ENCODE measurements at places on chromosomes 7 and 10.

DNA sequence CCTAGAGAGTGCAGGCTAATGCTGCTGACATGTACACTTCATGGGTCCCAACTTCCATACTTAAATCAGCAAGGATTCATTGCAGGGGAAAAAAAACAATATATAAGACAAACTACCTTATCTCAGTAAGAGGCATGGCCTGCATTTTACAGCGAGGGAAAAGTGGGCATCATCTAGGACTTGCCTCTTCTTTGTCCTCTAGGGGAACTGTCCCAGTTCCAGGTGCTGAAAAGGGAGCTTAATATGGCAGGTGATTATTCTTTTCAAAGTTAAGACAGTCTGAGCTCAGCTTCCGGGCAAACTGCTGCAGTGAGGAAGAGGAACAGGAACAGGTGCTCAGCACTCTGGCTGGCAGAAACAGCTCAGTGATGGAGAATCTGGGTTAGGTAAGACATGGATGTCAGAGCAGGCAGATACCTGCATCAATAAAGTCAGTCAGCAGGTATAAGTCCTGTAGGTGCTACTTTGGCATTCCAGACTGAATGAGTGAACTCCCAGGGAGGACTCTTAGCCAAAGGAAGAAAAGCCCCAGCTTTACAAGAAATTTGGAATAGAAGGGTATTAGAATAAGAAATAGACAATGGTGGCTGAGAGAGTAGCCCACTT lies 147.2 kb downstream of the TMEM178B start:
- H3K4me1 ChIP-seq: no peaks in the 10 kb centered on the region
- no peak overlapping the region for H3K27ac ChIP-seq
- no peaks in the 10 kb centered on the region for H3K36me3 ChIP-seq
- DNase-seq: no peak
- H3K27me3 ChIP-seq: no peaks in the 10 kb centered on the region
- no peak overlapping the region for H3K4me3 ChIP-seq

DNA sequence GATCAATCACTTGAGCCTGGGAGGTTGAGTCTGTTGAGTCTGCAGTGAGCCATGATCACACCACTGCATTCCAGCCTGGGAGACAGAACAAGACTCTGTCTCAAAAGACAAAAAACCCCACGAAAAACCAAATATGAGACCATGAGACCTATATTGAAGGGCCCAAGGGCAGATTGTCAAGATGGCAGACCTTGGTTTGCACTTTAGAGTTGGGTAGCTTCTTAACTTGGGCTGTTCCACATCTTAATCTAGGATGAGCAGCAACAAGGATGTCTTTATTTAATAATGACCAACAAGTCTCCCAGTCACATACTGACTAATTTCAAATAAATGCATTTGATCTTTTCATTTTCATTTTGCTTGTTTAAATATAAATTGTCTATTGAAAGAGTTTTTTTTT lies 43.8 kb downstream of the KAT6B start:
- H3K4me1 ChIP-seq: peaks cover 5% of the 10 kb centered on the region
- no peaks in the 10 kb centered on the region for H3K27me3 ChIP-seq
- H3K27ac ChIP-seq: no peak overlapping the region
- no peak overlapping the region for H3K4me3 ChIP-seq

DNA sequence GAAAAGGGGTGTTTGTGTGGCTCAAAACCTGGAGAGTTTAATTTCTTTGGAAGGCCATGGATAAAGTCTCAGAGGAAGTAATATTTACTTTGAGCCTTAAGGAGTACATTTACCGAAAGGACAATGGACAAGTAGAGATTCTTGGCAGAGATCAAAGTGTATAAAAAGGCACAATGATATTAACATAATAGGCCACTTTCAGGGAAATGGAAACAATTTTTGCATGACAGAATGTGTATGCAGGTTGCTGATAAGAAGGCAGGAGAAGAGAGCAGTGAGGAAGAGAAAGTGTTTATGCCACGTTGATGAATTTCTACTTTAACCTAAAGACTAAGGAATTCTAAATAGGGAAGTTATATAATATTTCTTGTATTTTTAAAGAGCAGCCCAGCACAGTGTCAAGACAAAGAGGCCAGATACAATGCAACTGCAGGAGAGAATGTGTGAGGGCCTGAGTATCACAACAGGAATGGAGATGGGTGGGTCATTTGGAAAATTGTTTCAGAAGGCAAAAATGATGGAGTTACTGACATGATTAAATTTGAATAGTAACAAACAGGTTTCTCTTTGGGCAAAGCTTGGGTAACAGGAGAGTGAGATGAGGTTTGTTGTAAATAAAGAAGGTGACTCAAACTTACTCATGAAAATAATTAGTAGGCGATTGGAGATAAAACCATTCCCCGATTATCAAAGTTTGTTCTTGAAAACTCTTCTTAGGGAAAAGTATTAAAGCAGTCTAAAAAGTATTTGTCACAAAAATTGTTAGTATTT lies 84.1 kb downstream of the THSD7A start:
- H3K27me3 ChIP-seq: no peaks in the 10 kb centered on the region
- no peaks in the 10 kb centered on the region for H3K36me3 ChIP-seq
- H3K4me1 ChIP-seq: no peaks in the 10 kb centered on the region
- H3K27ac ChIP-seq: no peak overlapping the region

GRCh38 chr10:87545783-87546182 lies 41.1 kb downstream of the MINPP1 start:
- H3K4me3 ChIP-seq: no peak overlapping the region
- no peaks in the 10 kb centered on the region for H3K36me3 ChIP-seq
- no peak for DNase-seq
- H3K4me1 ChIP-seq: peaks cover 38% of the 10 kb centered on the region

DNA sequence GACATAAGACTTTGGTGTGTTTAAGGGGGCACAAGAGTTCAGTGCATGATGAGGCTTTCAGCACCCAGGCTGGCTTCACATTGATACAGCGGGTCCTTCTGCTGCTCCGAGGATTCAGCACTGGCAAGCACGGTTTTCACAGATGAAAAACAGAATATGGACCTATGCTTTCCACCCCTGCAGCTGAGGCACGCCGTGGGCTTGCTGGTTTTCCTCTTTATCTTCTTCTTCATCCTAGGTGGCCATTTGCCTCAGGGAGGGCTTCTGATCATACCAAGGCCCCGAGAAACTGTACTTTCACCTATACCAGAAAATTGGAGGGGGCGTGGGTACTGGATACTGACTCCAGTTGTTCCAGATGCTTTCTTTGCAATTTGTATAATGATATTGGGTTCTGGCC lies 277.1 kb upstream of the ZNF32 start:
- H3K4me3 ChIP-seq: no peak overlapping the region
- no peak overlapping the region for H3K27ac ChIP-seq
- H3K27me3 ChIP-seq: no peaks in the 10 kb centered on the region

- H3K4me1 ChIP-seq: no peaks in the 10 kb centered on the region
- H3K27ac ChIP-seq: no peak overlapping the region
- no peaks in the 10 kb centered on the region for H3K27me3 ChIP-seq
- DNase-seq: no peak
Observed at GRCh38 chr10:19974554-19974953, 158.3 kb downstream of the PLXDC2 start.

DNA sequence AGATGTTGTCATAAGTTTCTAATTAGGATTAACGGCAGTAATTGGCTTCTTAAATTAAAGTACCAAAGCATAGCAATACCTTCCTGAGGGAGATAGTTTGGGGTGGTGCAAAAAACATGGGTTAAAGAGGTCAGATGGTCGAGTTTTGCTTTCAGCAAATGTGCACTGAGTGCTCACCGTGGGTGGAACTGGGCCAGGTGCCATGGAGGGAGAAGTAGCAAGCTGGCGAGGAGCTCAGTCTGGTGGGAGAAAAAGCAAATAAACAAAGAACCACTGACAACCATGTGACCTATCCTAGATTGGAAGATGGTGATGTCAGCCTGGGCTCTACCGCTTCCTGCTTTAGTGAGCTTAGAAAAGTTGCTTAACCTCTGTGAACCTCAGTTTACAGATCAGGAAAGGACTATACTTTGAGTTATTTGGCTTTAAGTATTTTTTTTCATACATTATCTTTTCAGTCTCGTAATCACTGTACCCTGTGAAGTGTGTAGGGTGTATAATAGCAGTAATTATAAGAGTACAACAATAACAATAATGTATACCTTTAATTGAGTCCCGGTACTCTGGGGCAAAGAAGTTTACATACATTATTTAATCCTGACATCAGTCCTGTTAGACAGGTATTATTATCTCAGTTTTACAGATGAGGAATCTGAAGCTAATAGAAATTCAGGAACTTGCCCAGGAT lies 69.0 kb upstream of the PDCD4 start:
- no peaks in the 10 kb centered on the region for H3K36me3 ChIP-seq
- H3K27ac ChIP-seq: no peak overlapping the region
- H3K4me3 ChIP-seq: no peak overlapping the region
- H3K4me1 ChIP-seq: peaks cover 3% of the 10 kb centered on the region
- H3K27me3 ChIP-seq: no peaks in the 10 kb centered on the region

All from fibroblast of lung (primary cell).